Fibroblast of skin of back (primary cell): ENCODE measurements at places on chromosomes 13 and 19.

DNA sequence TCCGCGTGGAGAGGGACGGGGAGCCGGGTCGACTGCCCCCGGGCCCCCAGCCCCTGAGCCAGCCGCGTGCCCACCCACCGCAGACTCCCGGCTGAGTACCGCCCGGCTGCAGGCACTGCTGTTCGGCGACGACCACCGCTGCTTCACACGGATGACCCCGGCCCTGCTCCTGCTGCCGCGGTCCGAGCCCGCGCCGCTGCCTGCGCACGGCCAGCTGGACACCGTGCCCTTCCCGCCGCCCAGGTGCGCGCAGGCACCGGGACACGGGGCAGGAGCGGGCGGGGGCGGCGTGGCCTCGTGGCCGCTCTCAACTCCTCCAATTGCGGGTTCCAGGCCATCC is 1.6 kb downstream of the AMH start:
- DNase-seq = no peak

- DNase-seq = peak; percentile 41
These were observed 2.5 kb upstream of the GARIN5A start for GRCh38 chr19:50478901-50479715.

DNA sequence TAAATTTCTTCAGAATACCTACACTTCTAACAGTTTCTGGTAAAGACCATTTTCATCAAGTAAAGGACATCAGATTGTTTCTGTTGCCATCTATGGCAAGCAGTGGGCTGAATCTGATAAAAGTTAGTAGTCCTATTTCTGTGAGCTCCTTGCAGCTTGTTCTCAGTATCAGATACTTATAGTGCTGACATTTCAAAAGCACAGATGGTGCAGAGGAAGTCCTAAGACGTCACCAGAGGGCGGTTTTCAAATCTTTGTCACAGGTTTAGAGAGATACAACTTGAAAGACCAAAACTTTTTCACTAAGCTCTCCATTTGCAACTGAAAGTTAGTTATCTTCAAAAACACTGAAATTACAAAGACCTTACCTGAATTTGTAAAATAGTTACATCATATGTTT is 719.8 kb downstream of the SLITRK1 start:
- DNase-seq = no peak

DNA sequence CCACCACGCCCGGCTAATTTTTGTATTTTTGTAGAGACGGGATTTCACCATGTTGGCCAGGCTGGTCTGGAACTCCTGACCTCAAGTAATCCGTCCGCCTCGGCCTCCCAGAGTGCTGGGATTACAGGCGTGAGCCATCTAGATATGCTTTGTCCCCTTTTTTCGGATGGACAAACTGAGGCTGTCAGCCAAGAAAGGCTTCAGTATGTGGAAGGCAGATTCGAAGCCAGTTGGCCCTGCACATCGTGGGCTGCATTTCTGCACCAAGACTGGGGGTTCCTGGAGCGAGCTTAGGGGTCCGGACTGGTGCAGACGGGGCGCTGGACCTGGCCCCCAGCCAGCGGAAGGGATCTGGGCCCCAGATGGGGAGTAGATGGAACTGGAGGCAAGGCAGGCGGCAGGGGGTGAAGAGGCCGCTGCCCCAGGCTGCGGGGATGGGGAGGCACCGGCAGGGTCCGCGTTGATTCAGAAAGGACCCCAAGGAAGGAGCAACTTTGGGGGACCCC is 9.7 kb upstream of the JUND start:
- DNase-seq = no peak

DNA sequence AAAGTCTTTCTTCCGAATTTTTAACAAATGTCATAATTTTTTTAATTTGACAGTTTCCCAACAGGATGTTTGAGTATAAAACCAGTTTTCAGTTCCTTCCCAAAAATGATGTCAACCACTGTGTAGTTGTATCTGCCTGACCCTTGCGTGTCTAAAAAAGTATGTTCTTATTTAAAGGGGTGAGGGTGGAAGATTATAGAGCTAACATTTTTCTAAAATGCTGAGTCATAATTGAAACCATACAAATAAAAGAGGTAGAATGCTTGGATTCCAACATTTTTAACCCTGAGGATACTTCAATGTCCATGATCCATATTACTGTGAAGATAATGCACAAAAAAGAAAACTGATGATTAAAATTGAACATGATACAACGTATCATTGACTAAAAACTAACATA is 1388.8 kb downstream of the UQCRFS1 start:
- peak; percentile 5 for DNase-seq

GRCh38 chr19:50195224-50195623 is 8.2 kb upstream of the MYH14 start:
- DNase-seq = no peak

- peak; percentile 34 for DNase-seq
These were observed 61.4 kb downstream of the CCNE1 start for GRCh38 chr19:29873024-29873800.

- no peak for DNase-seq
These were observed 271.9 kb downstream of the DNAJC15 start for GRCh38 chr13:43295321-43295720.

DNA sequence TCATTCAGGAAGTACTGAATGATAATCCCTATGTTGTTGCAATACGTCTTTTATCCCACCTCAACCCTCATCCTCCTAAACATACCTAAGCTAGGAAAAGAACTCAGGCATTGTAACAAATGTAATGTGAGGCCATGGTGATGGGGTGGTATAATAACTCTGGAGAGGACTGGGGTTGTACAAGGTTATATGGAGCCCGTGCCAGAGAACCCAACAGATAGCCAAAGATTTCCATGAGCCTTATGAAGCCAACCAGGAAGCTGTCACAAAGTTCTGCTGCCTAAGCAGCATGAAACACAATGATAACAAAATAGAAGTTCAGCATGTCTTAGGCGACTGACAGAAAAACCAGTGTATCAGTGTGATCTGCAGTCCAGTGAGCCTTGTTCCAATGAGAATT is 394.1 kb upstream of the NBEA start:
- no peak for DNase-seq

DNA sequence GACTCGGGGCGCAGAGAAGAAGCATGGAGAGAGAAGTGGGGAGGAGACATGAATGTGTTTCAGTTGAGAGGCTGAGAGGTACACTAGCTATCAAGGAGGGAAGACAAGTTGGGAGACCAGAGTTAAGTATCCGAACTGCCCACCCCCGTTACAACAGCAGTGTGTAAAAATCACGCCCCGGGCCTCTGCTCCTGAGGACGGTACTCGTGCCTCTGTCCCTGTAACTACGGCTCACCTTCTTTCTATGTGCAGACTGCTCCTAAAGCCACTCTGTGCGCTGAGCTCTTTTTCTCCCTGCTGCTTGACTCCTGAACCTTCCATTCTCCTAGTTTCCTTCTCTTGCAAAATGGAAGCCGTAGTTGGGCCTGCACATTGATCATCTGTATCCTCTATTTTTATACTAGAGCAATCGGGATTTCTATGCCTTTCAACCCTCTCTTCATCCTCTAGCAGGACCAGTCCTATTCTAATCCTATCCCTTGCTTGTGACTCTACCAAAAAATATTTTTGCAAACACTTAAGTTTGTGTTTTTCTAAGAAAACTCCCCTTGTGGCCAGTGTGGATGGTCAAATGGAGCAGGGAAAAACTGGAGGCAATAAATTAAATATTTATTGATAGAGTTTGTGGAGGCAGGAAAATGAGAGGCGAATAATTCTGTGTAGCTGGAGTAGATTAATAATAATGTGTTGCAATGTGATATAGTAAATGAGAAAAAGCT is 569 bp downstream of the POLR1D start:
- peak; percentile 25 for DNase-seq

- no peak for DNase-seq
These were observed 2.7 kb upstream of the ZNF43 start for GRCh38 chr19:21838646-21839045.

DNA sequence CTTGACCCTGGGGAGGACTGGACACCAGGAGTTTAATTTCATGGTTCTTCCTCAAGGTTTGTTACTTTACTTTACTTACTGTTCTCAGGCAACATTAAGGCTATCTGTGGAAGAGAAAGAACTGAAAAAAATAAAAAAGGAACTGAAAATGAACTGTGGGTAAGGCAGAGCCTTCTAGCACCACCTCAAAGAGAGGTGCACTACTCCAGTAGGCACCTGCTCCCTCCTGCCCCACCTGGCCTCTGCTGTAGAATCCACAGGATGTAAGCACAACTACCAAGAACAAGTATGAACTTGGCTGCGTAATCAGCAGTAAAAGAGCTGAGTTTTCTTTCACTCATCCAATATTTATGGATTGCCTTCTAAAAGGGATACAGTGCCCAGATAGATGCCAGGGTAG is 12.2 kb downstream of the ZNF112 start:
- DNase-seq = no peak

DNA sequence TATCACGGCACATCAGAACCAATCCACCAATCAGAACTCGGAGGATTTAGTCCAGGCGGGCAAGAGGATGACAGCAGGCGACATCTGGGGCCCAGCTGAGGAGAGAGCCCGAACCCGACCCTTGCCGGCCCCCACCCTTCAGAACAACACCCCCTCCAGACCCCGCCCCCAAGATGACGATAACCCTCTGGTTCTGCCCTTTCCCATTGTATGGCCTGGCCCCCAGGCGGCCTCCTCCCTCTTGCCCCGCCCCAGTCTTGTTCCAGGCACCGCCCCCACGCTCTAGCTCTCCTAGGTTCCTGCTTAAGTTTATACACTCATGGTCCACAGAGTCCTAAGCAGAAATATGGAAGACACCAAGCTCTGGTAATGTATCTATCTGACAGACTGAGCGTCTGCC is 2.8 kb upstream of the ZNF83 start:
- peak; percentile 26 for DNase-seq

- DNase-seq = peak; percentile 71
These were observed 21.8 kb upstream of the NAXD start for GRCh38 chr13:110593430-110594130.
